Fibroblast of villous mesenchyme (primary cell): ENCODE measurements at places on chromosomes 12 and 14. TPM values are rescaled to one million over a fixed set of nuclear protein-coding genes. Genes with fewer than 3 reads are reported as not detected.

The MIPOL1 gene
- 10.0 and 14.7 TPM in 2 replicates for total RNA-seq

The TMEM132D gene
- total RNA-seq: not detected in 2 replicates

The HOXC5 gene
- total RNA-seq: 0.43 and 1.3 TPM in 2 replicates

The PDZRN4 gene
- not detected in 2 replicates for total RNA-seq

The CCDC59 gene
- 41.6 and 47.5 TPM in 2 replicates for total RNA-seq

DNA sequence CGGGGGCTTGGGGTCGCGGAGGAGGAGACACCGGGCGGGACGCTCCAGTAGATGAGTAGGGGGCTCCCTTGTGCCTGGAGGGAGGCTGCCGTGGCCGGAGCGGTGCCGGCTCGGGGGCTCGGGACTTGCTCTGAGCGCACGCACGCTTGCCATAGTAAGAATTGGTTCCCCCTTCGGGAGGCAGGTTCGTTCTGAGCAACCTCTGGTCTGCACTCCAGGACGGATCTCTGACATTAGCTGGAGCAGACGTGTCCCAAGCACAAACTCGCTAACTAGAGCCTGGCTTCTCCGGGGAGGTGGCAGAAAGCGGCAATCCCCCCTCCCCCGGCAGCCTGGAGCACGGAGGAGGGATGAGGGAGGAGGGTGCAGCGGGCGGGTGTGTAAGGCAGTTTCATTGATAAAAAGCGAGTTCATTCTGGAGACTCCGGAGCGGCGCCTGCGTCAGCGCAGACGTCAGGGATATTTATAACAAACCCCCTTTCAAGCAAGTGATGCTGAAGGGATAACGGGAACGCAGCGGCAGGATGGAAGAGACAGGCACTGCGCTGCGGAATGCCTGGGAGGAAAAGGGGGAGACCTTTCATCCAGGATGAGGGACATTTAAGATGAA lies 630 bp downstream of the FOS start:
- peak; percentile 79 for DNase-seq

GRCh38 chr12:65164774-65165173 lies 4.6 kb upstream of the LEMD3 start:
- no peak for DNase-seq

- peak; percentile 67 for DNase-seq
Observed at GRCh38 chr12:72017054-72017651, 78.5 kb downstream of the TPH2 start.

DNA sequence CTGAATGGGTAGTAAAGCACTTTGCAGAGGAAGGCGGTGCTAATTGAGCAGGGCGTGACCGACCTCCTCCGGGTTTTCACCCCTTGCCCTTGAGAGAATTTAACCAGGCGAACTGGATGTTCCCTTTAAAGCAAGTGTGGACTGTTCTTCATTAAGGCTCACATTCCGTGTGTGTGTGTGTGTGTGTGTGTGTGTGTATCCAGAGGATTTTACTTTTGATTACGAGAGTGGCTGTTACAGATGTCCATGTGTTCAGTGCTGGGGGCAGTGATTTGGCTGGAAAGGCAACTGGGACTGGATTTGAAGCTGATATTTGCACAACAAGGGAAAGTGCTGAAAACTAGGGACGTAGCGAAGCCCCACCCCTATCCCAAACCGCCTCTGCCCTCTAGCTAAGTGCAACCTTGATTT lies 2.2 kb downstream of the TMEM132C start:
- no peak for DNase-seq

DNA sequence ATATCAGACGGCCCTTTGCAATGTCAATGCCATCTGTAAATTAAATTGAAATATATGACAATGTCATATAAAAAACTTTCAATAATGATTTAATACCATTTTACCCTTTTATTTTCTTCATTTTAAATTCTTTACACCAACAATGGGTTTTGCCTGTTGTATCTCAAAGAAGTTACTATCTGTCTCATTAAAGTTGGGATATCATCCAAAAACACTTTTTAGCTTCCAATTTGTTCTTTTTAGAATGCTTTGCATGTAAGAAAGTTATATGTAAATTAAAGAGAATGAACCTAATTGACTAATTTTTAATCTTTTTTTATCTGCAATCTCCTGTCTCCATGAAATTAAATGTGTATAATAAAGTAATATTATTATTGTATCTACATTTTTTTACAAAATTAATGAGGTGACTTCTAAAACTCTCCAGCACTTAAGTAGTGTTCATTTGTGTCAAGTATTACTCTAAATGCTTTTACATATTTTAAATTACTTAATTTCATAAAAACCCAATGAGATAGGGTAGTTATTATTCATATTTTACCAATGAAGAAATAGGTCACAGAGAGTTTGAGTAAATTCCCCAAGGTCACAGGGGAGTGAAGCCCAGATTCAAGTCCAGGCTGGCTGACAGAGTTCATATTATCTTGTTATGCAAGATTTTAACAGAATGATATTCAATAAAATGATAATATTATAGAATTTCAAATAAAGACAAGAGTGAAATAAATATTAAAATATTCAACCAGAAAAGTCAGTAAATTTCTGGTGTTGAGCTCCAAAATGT lies 673.0 kb upstream of the FLRT2 start:
- DNase-seq: no peak
